ENCODE measurements at places on chromosomes 5 and 9.

DNA sequence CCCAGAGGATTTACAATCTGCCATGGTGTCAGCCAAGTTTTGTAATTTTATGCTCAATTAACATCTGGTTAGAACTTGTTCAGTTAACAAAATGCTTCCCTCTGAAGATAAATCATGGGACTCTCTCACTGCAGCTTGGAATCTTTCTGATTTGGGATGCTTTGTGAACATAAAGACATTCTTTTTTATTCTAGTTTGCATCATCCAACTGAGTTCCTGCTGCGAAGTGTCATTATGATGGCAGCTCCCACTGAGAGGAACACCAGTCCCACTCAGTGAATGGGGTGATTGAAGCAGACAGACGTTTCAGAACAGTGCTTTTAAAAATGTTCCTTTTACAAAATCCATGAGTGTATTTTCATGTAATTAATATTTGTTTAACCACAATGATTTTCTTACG, 863.8 kb downstream of the TLE4 start:
- DNase-seq: no peak

- no peak for DNase-seq
Measured at GRCh38 chr5:73266176-73266738, 93.3 kb downstream of the TMEM174 start.

DNA sequence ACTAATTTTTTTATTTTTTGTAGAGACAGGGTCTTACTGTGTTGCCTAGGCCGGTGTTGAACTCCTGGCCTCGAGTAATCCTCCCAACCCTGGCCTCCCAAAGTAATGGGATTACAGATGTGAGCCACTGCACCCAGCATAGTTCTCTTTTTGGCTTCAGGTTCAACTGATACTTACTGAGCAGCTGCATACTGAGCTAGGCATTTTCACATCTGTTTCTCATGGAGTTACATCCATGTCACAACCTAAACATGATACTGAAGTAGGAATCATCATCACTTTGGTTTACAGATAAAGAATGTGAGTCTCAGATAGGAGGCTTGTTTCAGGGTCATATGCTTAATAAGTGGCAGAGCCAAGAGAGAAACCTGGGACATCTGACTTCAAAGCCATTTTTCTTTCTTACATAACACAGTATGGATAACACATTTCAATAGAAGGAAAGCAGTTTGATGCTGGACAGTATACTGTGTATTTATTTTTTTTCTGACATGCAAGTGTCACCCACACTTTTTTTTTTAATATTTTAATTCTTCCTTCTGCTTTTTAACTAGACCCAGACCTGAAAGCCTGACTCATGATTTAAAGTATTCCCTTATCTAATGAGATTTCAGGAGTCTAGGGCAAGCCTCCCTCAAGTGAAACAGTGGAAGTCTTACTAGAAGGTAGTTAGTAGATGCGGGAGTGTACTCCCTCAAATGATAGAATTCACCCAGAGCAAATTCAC, 90.8 kb downstream of the HACD4 start:
- no peak for DNase-seq

DNA sequence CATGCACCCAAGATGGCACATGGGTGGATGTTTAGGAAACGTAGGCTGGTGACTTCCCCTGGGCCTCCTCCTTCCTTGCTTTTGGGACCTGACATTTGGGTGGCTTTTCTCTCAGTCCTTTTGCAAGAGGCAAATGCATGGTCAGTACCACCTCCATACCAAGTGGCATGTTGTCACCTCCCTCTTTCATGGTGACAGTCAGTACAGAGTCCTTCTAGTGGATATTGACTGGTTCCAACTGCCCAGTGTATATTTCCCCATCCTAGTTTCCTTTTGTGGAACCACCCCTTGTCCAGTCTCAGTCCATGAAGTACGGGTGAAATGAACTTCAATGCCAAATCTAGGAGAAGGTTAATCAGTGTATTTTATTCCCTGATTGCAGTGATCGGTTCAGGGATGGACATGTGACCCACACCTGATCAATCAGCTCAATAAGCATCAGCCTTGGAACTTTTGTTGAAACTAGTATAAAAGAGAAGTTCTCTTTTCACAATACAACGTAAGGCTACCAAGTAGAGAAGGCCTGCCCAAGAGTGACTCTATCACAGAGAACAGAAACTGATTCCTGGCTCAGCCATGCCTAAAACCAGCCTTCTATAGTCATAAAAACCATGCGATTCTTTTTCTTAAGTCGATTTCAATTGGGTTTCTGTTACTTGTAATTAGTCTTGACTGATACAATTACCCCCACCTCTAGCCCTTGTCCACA, 143.4 kb upstream of the KLF9 start:
- DNase-seq: no peak

DNA sequence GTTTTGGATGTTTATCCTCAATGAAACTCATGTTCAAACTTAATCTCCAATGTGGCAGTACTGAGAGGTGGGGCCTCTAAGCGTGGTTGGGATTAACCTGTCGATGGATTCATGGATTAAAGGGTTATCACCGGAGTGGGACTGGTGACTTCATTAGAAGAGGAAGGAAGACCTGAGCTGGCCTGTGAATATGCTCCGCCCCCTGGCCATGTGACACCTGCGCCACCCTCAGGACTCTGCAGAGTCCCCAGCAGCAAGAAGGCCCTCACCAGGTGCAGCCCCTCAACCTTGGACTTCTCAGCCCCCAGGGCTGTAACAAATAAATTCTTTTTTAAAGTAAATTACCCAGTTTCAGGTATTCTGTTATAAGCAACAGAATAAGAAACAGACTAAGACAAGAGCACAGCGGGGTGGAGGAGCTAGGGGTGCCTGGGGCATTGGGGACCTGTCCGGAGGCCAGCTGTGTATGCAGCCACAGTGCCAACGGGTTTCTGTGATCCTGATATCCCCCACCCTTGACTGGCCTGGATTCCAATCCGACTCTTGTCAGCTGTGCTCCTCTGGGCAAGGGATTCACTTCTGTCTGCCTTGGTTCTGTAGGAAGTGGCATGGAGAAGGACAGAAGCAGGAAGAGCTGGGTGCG, 3.2 kb upstream of the MAPK9 start:
- DNase-seq: no peak

- no peak for DNase-seq
Measured at GRCh38 chr9:111965566-111966019, 69.0 kb downstream of the UGCG start.

DNA sequence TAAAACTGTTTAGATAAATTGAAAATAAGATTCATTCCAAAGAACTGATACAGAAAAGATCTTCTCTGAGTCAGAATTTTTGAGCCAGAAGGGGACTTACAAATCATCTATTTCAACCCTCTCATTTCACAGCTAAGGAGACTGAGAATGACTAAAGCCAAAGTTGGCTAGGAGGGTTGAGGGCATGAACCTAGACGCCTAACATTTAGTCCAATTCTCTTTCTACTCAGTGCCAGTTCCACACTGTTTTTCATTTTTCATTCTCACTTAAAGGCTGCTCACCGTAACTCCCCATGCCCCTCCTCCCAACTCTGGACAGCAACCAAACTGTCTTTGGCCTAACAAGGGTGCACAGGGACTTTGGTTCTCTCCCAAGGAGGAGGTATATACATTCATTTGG, 364.0 kb downstream of the NDUFS4 start:
- no peak for DNase-seq

GRCh38 chr9:113267911-113268566, 7.3 kb downstream of the CDC26 start:
- DNase-seq: no peak

DNA sequence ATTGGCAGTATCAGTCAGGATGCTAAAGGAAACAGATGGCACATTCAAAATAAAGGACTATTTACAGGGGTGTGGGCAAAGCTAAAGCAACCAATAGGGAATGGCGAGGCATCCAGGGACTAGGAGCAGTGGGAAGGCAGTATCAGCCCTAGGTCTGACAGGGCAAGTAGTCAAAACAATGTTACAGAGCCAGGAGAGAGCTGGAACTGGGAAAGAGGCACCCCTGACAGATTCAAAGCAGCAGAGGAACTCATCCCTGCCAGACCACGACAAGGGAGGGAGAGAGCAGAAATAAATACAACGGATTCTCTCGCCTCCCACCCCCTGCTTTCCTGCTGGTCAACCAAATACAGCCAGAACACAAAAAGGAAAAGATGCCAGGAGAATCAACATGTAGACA, 371.5 kb downstream of the NR2F1-AS1 start:
- DNase-seq: no peak

- DNase-seq: no peak
Measured at GRCh38 chr9:121048618-121049017, 1.5 kb downstream of the C5 start.

DNA sequence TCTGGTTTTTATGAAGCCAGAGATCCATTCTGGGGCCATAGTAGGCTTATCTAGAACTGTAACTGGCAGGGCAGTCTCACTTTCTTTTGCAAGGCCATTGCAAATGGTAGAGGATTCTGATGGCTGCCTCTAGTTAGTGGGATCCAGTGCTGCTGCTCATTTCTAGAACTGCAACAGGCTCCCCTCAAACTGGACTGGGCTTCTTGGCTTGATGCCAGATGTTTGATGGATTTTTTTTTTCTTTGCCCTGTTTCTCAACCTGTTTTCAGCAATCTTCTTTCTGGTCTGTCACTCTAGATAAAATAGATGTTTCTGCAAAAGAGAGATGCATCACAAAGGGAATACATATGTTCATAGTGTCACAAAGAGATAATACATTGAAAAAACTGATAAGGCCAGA, 11.9 kb downstream of the CARTPT start:
- DNase-seq: no peak

DNA sequence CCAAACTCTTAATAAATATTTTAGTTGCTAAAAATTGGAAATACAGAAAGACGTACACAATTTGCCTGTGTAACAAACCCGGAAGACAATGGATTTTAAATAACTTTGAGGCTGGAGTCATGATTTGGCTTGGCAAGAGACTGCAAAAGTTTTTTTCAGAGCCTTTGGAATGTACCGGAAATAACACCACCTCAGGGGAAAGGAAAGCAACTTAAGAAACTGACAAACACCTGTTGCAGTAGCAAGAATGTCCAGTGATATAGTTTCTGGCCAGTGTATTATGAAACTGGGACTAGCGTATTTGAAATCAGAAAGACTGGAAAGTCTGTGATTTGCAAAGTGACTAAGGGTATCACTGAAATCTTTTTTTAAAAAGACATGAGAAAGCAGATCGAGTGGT, 842 bp downstream of the MUSK start:
- no peak for DNase-seq

- no peak for DNase-seq
Measured at GRCh38 chr5:176806137-176806536, 4.2 kb upstream of the UNC5A start.

DNA sequence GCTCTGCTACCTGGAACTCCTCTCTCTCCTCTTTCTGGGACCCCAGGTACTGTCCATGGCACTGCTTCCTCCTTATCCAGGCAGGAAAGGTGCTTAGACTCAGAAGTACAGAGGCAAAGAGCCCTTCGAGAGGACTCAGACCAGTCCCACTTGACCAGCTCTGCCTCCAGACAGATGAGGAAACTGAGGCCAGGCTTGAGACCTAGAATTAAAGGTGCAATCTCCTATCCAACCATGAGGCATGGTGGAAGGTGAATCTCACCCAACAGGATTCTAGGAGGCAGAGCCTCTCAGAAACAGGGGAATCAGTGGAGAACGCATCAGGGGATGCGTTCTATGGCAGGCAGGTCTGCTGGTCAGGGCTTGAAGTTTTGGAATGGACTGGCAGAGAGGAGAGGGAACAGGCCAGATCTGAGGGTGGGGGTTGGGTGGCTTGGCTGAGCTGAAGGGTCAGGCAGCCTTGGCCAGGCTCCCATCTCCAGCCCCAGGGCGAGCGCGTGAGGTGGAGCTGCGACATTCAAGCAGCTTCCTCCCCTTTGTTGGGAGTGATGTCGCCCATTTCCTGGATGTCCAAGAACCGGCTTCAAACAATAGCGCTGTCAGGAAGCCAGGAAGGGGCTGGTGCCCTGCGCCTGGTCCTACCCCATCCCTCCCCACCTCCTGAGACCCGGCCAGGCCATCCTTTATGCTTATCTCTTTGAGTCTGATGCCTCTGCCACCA, 26.2 kb downstream of the NDUFA8 start:
- DNase-seq: no peak

Measured in stimulated activated CD4-positive, alpha-beta T cell treated with anti-CD3 and anti-CD28 coated beads, Interleukin-4, amount 100 ng/mL, for 48 hours (primary cell).